Putamen (tissue), 1 donor: ENCODE measurements at places on chromosomes 6 and 20.

- DNase-seq = no peak
Observed at GRCh38 chr6:157075549-157076450, 247.5 kb downstream of the TMEM242 start.

- DNase-seq = no peak
Observed at GRCh38 chr20:39605908-39606307, 643.8 kb downstream of the DHX35 start.

DNA sequence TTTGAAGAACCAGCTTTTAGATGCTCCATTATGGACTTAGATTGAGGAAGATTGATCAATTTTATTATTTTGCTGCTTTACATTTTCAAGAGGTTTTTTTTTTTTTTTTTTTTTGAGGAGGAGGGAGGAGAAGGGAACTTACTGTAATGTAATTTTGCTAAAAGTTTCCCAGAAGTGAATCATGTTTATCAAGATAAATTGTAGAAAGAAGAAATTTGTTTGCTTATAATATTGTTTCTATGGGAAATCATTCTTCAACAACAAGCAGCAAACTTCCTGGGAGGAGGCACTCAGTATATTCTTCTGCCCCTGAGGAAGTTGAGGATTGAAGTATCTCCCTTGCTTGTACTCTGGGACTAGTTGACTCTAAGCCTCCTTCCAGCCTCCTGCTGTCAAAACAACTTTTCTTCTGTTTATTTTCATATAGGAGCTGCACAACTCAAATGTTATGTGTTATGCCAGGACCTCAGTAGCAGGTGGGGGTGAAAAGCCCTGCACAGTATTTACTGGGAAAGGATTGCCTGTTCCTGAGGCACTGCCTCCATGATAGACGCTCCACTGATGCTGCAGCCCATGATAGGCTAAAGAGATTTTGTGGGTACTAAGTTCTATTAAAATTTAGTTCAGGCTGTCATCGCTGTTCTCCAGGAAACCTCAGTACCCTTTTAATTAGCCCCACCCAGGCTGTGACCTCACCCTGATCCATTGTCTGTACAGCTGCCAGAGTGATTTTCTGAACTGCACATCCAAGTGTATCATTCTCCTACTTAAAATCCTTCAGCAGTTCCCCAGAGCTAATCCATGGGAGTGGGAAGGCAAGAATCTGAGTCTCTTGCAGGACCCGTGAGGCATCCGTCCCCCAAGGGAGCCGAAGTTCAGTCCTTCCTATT is 51.9 kb downstream of the CARMIL1 start:
- DNase-seq = no peak

- DNase-seq = no peak
Observed at GRCh38 chr6:13718123-13718458, 6.5 kb upstream of the RANBP9 start.

- no peak for DNase-seq
Observed at GRCh38 chr6:158259136-158259535, 53.1 kb upstream of the TULP4 start.

- no peak for DNase-seq
Observed at GRCh38 chr6:17281497-17282481, 628 bp downstream of the RBM24 start.

DNA sequence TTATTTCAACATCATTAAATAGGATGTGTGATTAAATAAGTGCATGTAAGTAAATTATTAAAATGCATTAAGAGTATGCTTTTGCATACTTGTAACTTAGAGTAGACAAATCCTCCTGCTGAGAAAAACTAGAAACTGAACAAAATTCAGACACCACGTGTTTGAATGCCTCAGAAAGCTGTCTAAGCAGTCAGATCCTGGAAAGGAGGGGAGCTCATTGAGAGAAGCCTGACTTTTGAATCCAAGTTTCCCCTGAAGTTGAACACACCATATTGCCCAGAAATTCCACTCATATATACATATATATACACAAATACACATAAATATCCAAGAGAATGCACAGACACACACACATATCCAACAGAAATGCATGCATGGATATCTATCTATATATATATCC is 190.0 kb upstream of the BMP2 start:
- DNase-seq = no peak

DNA sequence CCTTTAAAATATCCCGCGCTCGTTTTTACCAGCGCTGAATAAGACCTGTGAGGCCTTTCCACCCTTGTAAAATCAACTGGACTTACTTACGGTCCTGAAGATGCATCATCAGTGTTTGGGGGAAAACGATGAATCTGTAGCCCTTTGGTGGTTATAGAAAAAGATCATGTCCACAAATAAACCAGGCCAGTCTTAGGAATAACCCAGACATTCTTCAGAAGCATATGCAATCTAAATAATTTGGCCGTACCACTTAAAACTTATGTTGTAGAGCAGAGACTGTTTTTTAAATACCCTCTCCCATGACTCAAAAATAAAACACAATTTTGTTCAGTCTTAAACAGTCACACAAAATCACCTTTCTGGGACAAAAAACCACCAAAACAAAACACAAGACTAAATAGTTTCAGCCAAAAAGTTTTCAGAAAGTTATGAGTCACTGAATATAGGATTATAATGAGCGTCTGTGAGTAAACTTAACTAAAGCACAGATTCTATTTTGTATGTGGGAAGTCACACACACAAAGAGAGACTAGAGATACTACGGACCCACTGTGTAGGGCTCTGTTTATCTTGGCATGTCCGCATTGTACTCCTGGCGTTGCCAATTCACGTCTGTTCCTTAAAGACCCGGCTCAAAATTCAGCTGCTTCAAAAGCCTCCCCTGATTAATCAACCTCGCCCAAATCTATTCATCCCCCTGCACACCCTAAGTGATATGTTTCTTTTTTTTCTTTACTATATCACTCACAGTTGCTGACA is 26.5 kb upstream of the SMOC2 start:
- DNase-seq = no peak

GRCh38 chr20:63016514-63017075 is 9.8 kb upstream of the BHLHE23 start:
- DNase-seq = no peak

- no peak for DNase-seq
Observed at GRCh38 chr6:119067091-119067490, 11.4 kb downstream of the FAM184A start.

DNA sequence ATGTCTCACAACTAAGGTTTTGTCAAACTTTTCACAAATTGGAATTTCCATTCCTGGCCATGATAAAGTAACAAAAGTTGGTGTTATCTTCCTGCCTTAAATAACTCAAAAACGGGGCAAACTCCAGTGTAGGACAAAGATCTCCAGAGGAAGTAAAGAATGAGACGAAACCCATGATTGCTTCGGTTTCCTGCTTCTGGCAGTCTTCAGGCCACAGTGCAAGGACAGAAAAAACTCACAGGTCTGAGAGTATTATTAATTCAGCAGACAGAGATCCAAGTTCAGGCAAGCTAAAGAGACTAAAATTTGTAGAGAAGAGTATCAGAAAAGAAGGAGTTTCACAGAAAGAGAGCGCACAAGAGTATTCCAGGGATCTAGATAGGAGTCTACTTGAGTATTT is 64.8 kb upstream of the RCAN2 start:
- no peak for DNase-seq

DNA sequence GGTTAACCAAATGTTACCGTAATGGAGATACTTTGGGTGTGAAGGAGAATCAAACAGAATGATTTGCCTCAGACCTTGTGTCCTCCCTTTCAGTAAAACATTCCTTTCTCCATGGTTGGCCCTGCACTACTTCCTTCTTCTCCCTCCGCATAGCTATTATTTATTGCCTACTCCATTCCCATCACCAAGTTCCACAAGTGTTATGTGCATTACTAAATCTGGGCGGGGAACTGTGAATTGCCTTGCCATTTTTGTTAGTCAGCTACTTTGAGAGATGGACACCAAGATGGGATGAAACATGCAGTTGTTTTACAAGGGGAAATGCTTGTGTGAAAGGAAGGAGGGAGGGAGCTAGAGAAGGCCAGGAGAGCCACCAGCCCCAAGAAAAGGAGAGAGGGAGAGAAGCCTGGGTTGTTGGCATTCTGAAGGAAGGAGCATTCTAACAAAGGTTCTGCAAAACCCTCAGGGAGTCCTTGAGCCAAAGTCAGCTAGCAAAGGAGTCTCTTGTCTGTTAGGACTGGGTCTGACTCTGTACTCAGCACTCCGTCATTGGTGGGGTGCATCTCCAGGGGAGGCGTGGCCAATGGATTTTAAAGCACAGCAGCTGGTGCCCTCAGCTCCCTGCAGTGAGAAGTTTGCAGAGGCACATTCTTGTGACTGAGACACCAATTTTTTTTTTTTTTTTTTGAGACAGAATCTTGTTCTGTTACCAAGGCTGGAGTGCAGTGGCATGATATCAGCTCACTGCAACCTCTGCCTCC is 83.6 kb upstream of the CHD6 start:
- no peak for DNase-seq

DNA sequence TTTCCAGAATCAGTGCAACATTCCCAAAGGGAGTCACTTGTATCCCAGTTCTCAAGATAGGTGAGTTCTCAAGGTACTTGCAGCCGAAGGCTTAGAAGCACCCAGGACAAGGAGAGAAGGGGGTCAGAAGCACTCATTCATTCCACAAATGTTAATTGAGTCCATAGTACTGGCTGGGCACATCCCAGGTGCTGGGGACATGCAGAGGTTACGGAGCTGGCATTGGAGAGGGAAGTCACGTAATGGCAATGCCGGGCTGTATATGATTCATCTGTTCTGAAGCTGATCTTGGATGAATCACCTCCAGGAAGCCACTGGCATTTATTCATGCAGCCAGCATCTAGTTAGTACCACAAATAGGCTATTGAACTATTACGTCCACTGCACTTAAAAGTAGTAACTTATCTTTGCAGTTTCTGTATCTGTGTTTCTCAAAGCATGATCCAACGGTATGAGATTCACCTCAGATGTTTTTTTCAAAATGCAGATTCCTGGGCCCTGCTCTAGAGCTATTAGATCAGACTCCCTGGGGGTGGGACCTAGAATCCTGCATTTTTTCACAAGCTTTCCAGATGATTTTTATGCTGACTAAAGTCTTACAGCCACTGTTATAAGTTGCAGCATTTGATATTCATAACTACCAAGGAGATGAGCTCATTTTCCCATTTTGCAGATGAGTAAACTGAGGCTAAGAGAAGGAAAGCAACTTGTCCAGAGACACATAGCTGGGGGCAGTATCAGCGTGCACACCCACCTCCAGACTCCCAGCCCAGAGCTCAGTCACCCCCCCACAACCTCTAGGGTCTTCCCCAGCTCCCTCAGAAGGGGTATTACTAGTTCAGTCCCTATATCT is 44.1 kb upstream of the ID1 start:
- DNase-seq = no peak

DNA sequence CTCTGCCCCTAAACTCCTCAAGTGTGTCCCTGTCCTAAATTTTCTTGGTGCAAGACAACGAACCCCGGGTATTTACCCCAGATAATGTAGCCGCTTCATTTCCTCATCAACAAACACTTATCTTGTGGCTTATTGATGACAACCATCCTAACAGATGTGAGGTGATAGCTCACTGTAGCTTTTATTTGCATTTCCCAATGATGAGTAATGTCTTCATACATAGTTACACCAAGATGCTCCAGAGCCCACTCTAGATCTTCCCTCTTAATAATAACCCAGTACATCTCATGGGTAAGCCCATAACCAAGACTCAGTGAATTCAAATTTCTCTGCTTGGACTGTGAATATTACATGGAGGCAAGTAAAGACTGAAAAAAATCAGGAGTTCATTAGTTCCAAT is 48.2 kb upstream of the BEND6 start:
- DNase-seq = no peak

GRCh38 chr20:51529758-51530157 is 12.8 kb downstream of the NFATC2 start:
- DNase-seq = no peak

DNA sequence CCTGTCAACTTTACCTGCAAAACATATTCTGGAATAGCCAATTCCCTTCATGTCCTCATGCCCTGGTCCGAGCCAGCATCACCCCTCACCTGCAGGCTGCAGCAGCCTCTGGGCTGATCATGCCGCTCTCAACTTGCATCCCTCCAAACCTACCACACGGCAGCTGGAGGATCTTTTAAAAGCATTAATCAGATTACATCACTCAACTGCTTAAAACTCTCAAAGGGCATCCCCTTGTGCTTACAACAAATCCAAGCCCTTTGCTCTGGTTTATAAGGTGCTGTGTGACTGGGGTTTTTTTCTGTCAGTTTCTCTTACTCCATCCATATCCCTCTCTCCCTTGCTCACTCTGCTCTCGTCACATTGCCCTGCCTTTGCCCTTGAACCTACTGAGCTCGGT is 24.0 kb downstream of the CD40 start:
- DNase-seq = no peak

- no peak for DNase-seq
Observed at GRCh38 chr20:24955045-24955444, 6.0 kb downstream of the CST7 start.

DNA sequence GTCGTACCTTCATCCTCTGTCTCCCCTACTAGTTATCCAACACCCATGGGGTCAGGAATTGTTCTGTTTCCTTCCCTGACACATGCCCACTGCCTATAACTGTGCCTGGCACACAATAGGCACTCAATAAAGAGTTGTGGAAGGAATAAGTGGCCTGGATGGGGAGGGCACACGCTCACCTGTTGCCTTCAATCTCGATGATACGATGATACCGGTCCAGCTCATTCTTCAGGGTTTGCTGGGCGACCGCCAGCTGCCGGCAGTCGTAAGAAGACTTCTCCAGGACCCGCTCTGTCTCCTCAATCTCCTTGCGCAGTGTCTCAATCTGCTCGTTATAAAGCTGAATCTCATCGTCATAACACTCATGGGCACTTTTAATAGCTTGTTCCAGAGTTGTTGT is 32.5 kb downstream of the BFSP1 start:
- DNase-seq = no peak

- no peak for DNase-seq
Observed at GRCh38 chr6:13494137-13494536, 6.7 kb upstream of the GFOD1 start.

DNA sequence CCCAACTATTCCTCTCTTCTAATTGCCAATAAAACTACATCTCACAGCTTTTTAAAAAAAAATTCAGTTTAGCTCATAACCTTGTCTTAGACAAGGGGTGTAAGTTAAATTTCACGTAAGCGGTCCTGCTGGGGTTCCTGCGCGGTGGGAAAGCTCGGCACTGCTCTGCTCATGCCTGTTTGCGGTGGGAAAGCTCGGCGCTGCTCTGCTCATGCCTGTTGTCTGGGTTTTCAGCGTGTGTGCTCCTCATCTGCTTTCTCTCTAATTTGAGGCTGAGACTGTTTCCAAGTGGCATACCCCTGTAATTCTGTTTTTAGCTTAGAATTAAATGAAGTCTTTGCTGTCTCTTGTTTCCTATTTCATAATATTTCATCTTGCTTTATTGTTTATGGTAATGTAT is 18.6 kb downstream of the ARID1B start:
- no peak for DNase-seq
